ENCODE measurements at places on chromosomes 5 and 9.

DNA sequence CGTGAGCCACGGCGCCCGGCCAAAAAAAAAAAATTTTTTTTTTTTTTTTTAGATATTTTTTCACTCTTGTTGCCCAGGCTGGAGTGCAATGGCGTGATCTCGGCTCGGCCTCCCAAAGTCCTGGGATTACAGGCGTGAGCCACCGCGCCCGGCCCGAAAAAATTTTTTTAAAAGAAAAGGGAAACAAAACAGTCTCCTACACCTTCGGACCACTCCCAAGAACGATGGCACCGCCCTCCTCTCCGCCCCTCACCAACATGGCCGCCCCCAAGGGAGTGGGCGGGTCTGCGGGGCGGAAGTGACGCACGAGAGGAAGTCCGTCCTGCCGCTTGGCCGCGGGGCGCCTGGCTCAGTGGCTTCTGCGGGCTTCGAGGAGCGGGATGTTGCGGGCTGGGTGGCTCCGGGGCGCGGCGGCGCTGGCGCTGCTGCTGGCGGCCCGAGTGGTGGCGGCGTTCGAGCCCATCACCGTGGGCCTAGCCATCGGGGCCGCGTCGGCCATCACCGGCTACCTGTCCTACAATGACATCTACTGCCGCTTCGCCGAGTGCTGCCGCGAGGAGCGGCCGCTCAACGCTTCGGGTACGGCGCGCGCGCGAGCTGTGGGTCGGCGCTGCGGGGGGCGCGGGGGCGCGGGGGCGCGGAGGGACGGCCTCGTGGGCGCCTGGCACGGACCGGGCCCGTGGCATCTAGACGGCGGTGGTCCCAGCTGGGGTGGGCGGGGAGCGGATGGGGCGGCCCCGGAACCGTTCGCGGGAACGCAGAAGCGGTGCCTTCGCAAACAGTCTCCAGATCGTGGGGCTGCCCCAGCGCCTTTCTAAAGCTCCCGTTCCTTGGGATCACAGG is at the start of gene TOR1B:
Gene TOR1B (plus strand): TSS at position 352 of the 843 bp plus-strand sequence. CDS start 29 bp downstream, at position 381.
- peak; percentile 97 for DNase-seq

GRCh38 chr5:44942524-44943001 is 133.8 kb downstream of the MRPS30 start:
- DNase-seq, result no peak

DNA sequence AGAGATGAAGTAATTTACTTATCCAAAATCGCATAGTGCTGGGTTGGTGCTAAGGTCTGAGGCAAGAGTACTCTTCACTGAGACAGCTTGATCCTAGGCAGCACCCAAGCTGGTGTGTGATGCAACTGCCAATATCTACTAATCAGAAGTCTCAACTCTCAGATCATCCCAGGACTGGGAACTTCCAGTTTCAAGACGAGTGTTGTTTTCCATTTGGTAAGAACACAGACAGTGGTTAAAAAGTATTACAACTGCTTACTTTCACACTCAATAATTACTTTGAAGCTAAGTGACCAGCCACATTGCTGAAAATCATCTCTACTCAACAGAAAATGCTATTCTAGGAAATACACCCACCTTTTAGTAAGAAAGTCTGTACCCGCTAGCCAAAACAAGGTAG is 45.3 kb downstream of the FBXW11 start:
- DNase-seq, result peak; percentile 82

DNA sequence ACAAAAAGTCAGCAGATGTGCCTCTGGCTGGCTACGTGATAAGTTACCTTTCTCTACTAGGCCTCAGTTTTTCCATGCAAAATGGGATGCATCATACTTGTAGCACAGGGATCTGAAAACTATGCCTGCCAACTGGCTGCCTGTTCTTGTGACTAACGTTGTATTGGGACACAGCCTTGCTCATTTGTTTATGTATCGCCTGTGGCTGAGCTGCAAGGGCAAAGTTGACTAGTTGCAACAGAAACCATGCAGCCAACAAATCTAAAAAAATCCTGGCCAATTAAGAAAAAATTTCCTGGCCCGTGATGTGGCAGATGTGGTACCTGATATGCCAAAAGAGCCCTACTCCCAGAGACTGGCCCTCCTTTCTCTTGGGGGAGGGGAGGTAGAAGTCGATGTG is 131.3 kb downstream of the SEC61B start:
- DNase-seq, result peak; percentile 75

DNA sequence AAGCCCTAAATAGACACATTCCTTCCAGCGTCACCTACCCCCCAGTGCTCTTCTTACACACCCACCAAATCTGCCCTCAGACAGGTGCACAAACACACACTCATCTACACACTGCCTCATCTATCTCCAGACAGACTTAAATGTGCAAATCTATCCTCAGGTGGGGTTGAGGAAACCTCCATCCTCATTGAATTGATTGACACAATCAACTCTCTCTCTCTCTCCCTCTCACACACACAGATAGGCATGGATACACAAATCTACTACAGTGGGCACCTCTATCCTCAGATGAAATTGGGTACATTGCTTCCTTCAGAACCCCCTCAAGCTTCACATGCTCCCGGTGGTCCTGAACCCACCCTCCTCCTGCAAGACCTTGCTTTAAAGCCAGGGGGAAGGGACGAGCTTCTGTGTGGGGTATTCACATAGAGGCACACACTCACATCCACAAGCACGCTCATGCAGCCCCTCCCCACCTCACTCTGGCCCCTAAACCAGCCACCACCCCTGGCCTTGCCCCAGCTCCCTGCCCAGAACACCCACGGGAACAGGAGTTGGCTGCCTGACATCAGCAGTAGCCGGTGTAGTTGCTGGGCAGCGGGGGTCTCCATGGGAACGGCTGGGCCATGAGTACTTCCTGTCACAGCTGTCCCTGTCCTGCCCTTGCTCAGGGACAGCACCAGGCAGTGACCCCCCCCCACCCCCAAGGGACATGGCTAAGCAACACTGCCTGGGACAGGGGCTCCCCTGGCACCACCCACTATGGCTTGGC is 22.8 kb downstream of the PCDH1 start:
- DNase-seq, result no peak

DNA sequence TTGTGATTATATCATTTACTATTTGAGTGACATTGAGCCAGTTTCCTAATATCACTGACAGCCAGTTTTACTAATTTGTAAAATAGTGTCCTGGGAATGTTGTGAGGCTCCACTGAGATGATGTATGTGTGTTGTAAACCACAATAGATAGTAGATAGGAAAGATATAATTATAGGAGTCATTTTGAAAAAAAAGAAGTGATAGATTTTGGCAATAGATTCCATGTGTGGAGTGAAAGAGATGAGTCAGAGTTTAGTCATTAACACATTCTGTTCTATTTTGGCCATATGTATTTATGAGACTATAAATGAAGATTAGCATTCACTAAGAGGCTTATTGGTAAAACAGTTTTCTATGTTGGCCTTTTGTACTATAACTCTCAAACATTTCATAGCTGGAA is 388.2 kb downstream of the FAM170A start:
- DNase-seq, result no peak

DNA sequence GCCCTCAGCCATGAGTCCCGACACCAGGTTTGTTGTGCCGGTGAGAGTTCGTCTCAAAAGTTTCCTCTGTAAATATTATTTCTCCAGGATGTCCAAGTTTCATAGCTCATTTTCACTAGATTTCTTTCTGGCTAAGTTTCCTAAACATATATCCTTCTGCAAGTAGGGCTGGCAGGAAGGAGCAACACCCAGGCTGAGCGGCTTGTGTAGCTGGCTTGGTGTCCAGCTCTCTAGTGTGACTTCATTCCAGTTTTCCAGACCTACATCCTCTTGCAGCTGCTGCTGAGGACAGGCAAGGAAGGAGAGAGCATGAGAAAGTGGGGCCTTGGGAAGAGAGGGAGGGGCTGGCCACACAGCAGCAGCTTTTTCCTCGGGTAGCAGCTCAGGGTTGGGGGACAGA is 80.3 kb downstream of the FGF1 start:
- no peak for DNase-seq

- DNase-seq, result no peak
Measured at GRCh38 chr9:90287567-90288274, 354.9 kb downstream of the DIRAS2 start.

GRCh38 chr9:84697509-84698114 is 28.1 kb downstream of the NTRK2 start:
- peak; percentile 31 for DNase-seq

- no peak for DNase-seq
Measured at GRCh38 chr5:67089200-67089725, 107.3 kb downstream of the CD180 start.

DNA sequence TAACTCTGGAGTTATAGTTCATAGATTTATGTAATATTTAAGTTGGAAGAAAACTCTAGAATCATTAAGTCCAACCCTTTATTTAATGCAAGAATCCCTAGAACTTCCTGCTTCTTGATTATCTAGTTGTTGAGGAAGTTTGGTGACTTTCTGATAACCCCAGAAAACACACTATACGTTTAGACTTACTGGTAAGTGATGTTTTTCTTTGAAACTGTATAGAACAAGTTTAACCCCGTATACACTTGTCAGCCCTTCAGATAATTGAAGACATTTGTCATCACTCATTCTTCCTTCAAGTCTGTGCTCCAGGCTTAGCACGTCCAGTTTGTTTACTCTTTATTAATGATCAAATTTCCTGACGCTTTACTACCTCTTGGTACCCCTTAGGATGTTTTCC is 9.0 kb downstream of the NDUFS4 start:
- DNase-seq, result no peak

GRCh38 chr5:148810823-148811222 is 15.6 kb upstream of the ADRB2 start:
- peak; percentile 52 for DNase-seq

- no peak for DNase-seq
Measured at GRCh38 chr5:56954262-56954661, 2.3 kb upstream of the MIER3 start.

- DNase-seq, result no peak
Measured at GRCh38 chr5:137128012-137128411, 371.1 kb downstream of the SPOCK1 start.

- no peak for DNase-seq
Measured at GRCh38 chr9:75365196-75365595, 276.9 kb downstream of the OSTF1 start.

GRCh38 chr9:29750062-29750461 is 2176.8 kb upstream of the C9orf72 start:
- DNase-seq, result no peak

GRCh38 chr5:150305557-150305956 is 2.9 kb upstream of the ARSI start:
- no peak for DNase-seq

DNA sequence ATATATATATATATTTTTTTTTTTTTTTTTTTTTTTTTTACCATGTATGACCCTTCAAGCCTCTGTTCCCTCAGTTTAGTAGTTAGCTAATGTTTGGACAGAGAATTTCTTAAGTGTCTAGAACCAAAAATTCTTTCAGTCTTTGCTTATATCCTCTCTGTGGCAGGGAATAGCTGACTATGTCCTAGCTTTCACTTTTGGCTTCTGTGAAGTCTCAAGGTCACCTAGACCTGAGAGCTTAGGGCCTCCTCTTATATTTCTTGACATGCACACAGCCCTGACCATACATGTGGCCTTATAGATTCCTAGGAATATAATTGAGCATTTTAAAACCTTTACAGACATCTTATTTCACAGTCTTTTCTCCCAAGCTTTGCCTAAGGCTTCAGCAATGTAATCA is 930.8 kb upstream of the CDH9 start:
- DNase-seq, result no peak

GRCh38 chr5:2756211-2757152 is 5.0 kb upstream of the IRX2 start:
- no peak for DNase-seq

- no peak for DNase-seq
Measured at GRCh38 chr9:133835262-133835901, 97.2 kb upstream of the SARDH start.

DNA sequence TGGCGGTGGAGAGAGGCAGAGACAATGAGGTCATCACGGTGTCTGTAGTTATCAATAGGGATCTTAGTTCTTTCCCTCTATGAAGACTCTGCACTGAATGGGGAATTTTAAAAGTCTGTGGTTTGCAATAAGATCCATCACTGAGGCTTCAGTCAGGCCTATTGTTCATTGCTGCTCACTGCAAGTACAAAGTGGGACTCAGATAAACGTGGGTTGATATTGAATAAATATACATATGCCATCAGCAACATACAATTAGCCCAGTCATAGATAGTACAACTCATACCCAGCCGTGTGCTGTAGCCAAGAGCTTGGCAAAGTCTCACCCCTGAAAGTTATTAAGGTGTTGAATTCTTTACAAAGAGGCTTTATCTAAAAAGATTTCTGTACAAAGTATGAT is 88.4 kb downstream of the ENC1 start:
- no peak for DNase-seq

GRCh38 chr5:174243904-174244303 is 198.4 kb downstream of the NSG2 start:
- no peak for DNase-seq

DNA sequence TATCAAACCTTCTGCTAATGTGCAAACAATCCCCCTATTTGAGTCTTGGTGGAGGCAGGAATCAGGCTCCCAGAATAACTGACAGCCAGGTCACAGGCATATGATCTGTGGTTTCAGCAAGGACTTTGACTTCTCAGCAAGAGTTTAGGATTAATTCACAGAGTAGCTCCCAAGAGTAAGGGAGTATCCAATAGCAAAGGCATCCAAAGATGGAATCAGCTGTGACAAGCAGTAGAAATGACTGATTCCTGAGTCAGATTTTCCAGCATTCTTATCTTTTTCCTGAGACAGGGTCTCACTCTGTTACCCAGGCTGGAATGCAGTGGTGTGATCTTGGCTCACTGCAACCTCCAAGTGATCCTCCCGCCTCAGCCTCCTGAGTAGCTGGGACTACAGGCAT is 108.3 kb downstream of the EPB41L4A start:
- no peak for DNase-seq

- DNase-seq, result no peak
Measured at GRCh38 chr5:73469878-73470277, 21.3 kb upstream of the FOXD1 start.

DNA sequence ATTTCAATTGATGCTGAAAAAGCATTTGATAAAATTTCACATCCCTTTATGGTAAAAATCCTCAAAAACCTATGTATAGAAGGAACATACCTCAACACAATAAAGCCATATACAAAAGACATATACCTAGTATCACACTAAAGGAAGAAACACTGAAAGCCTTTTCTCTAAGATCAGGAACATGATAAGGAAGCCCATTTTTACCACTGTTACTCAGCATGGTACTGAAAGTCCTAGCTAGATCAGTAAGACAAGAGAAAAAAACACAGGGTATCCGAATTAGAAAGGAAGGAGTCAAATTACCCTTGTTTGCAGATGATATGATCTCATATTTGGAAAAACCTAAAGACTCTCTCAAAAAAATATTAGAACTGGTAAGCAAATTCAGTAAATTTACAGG is 350.2 kb upstream of the PDE4D start:
- DNase-seq, result no peak
